Femur (tissue), 1 donor: ENCODE measurements at places on chromosomes 1 and 21.

DNA sequence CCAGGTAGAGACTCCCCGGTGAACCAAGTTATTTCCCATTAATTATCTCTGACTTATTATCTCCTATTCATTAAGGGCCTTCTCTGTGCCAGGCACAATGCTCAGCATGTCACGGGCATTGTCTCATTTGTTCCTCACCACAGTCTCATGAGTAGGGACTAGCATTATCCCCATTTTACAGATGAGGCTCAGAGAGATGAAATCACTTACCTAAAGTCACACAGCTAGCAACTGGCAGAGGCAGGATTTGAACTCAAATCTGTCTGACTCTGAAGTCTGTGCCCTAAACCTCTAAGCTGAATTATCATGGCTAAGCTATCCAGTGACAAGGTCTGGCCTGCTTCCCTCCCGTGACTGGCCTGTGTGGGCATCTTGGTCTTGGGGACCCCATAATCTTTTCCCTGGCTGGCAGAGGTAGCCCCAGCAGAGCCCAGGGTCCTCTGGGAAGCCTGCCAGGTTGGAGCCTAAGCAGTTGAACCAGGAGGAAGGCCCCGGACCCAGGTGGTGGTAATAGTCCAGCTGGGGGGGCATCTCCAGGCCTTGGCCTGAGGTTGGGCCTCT lies 4.5 kb downstream of the MAP7D1 start:
- DNase-seq: no peak

DNA sequence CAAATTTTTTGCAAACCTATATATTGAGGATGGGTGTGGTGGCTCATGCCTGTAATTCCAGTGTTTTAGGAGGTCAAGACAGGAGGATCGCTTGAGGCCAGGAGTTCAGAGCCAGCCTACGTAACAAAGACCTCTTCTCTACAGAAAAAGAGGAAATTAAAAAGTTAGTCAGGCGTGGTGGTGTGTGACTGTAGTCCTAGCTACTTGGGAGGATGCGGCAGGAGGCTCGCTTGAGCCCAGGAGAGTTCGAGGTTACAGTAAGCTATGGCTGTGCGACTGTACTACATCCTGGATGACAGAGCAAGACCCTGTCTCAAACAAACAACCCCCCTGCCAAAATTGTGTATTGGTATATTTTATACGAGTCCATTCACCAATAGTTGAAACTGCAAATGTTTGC lies 589.7 kb downstream of the DPYD start:
- DNase-seq: no peak

GRCh38 chr1:62391369-62391971 lies 45.4 kb upstream of the USP1 start:
- no peak for DNase-seq

- no peak for DNase-seq
Observed at GRCh38 chr1:85093644-85094043, 45.3 kb upstream of the MCOLN3 start.

DNA sequence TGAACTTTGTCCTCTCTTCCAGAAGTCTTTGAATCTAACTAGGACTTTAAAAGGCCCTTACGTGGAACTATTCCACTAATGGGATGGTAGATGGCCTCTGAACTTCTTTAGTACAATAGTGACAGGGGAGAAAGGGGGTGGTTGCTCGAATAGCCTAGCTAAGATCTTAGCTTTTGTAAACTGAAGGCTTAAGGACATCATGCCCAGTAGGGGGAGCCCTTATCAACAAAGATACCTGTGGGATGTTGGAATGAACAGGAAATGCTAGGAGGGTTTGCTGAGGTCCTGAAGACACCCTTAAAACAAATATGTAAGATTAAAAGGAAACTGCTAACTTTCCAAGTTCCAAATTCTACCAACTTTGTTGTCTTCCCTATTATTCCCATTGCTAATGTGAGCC lies 33.2 kb downstream of the NHLH2 start:
- peak; percentile 32 for DNase-seq

DNA sequence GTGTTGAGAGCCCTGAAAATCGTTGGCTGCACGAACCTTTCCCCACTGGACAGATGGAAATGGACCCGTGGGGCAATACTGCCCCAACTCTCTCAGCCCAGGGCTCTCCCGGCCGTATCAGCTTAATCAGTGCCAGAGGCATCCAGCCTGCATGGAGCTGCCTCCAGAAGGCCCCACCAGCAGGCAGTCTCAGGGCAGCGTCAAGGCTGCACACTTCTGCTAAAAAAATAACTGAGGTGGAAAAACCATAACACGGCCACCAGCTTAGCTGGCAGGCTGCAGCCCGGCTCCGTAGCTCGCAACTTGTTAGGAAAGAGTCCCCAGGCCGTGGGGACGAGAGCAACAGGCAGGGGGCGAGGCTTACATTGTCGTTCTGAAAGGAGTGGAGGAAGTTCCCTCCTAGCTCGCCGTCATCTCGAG lies 27.9 kb downstream of the MRPL37 start:
- no peak for DNase-seq

GRCh38 chr1:34975771-34976170 lies 9.4 kb downstream of the TMEM35B start:
- DNase-seq: no peak

- DNase-seq: no peak
Observed at GRCh38 chr1:19477284-19478249, 7.8 kb downstream of the CAPZB start.

- DNase-seq: no peak
Observed at GRCh38 chr1:234429434-234429806, 49.6 kb downstream of the TARBP1 start.

GRCh38 chr1:230754796-230755195 lies 7.6 kb downstream of the CAPN9 start:
- DNase-seq: peak; percentile 43

DNA sequence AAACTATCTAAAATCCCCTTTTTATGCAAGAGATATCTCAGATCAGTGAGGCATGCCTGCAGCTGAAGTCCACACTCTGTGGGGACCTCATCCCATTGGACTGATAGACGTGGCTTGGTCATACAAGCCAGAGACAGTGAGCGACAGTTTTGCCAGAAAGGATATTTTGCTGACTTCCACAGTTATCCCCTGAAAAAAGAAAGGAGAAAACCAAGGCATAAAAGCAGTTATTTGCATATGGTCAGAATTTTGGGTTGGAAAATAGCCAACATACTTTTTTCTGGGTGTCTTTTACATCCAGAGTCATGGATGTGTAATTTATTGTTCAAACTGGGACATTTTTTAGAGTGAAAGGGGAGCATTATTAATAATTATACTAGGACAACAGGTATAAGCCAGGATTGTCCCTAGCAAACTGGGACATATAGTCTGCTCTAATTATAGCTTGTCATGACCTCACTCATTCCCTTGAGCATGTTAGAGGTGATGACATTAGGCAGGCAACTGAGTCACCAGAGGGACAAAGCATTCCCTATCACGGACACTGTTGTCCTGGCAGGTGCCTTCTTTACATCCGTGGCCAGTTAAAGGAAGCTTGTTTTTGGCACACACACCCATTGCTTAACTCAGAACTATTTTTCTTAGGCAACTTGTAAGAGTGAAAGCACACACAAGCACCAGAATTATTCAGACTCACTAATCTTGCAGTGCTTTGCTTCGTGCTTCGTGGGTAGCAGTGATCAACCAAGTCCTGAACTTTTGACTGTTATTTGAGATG lies 65.5 kb downstream of the PRRX1 start:
- no peak for DNase-seq

- DNase-seq: no peak
Observed at GRCh38 chr1:203228670-203229069, 803 bp downstream of the CHIT1 start.

DNA sequence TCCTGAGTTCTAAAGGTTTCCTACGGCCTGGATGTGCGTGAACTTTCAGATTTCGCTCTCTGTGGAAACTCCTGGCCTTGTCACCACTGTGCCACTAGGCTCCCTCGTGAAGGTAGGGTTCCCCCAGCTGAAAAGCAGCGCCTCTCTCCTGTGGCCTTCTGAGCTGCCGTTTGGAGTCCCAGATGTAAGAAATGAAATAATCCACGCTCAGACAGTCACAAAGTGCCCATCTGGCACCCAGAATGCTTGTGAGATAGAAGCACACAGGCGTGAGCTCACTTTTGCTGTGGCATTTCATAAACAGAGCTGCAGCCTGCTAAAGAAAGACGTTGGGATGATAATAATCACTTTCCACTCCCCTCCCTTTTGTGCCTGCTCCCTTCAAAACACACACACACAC lies 65.8 kb downstream of the LMO4 start:
- DNase-seq: no peak

- no peak for DNase-seq
Observed at GRCh38 chr1:37425221-37425620, 49.2 kb upstream of the ZC3H12A start.

- DNase-seq: no peak
Observed at GRCh38 chr1:58886611-58887010, 102.8 kb upstream of the JUN start.

GRCh38 chr21:41630917-41631316 lies 123.0 kb upstream of the TMPRSS2 start:
- no peak for DNase-seq

DNA sequence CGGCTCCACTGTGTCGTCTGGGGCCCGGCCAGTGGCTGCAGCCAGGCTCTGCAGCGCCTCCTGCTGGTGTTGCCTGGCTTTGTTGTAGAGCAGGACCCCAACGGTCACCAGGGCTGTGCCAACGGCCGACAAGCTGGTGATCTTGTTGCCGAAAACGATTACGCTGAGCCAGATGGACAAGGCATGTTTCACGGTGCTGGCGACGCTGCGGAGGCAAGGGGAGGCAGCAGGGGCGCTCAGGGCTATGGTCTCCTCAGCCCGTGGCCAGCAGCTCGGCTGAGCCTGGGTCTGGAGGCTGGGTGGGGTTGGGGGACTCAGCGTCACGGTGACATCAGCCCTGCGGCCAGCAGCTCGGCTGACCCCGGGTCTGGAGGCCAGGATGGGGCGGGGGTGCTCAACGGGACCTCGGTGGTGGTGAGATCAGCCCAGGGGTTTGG lies 7.0 kb upstream of the CDK11B start:
- DNase-seq: no peak

- DNase-seq: no peak
Observed at GRCh38 chr1:27000817-27001460, 7.4 kb downstream of the TRNP1 start.

GRCh38 chr1:26132128-26132833 lies 20.7 kb downstream of the PDIK1L start:
- no peak for DNase-seq

GRCh38 chr21:41207401-41208375 lies 39.7 kb downstream of the BACE2 start:
- peak; percentile 60 for DNase-seq

GRCh38 chr1:56137521-56138505 lies 441.6 kb downstream of the PLPP3 start:
- DNase-seq: no peak

DNA sequence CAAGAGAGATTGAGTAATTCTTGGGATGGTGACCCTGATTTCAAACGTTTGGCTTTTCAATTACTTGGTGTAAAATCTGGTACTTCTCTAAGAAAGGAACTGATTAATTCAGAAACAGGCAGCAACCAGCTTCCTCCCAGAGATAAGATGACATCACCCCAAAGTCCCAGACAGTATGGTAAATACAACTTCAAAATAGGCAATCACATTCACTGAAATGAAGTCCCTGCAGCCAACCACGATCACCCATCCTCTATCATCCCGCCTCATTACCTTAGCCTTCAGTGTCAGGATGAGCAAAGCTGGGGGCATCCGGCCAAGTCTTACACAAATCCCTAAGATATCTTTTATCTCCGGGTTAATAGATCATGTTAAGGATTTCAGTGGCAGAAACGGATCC lies 26.4 kb upstream of the RUNX1 start:
- no peak for DNase-seq

DNA sequence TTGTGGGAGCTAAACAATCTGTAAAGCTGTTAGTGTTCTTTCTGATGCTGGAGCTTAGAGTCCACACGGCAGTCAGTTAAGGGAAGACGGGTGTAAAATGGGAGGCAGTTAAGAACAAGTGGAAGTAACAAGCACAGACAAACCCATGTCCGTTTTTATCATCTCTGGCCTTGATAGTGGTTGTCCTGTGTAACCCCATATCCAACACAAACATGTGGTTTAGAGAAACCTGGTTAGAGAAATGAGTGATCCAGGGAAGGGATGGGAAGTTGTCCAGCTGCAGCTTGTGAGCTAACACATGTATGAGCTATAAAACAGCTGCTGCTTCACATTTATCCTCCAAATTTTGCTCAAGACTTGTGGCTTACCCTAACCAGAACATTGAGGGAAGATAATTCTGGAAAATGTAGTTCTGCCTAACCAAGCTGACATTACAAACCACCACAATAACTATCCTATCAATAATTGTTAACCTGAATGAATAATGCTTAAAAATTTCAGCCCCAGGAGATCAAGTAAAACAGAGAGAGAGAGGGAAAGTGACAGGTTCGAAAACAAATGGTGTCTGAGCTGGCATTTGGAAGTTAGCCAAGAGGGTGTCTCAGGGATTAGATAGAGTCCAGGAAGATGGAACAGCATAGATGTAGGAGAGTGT lies 10.6 kb upstream of the C1orf162 start:
- no peak for DNase-seq

DNA sequence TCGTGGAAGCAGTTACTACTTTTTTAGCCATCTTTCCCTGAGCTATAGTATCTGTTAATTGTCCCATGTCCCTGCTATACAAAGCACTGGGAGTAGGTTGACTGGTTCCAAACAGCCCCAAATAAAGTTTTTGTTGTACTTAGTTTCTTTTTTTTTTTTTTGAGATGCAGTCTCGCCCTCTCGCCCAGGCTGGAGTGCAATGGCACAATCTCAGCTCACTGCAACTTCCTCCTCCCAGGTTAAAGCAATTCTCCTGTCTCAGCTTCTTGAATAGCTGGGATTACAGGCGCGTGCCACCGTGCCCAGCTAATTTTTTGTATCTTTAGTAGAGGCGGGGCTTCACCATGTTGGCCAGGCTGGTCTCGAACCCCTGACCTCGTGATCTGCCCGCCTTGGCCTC lies 3.3 kb downstream of the NCSTN start:
- DNase-seq: no peak

DNA sequence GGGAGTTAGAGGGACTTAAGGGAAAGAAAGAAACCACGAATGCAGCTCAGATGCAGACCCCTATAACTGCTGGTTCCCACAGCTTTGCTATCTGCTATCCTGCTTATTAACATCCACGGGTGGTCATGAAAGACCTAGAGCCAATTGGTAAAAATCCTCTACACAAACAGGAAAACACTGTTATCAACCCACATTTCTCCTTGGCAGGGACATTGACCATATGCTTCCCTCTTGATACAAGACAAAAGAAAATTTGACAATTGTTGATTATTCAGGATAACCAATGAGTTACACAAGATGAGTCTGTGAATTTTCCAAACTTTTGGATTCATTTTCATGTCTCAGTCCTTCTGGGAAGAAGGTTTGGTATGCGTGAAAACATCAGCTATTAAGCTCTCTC lies 90.4 kb downstream of the TIAM1 start:
- no peak for DNase-seq

DNA sequence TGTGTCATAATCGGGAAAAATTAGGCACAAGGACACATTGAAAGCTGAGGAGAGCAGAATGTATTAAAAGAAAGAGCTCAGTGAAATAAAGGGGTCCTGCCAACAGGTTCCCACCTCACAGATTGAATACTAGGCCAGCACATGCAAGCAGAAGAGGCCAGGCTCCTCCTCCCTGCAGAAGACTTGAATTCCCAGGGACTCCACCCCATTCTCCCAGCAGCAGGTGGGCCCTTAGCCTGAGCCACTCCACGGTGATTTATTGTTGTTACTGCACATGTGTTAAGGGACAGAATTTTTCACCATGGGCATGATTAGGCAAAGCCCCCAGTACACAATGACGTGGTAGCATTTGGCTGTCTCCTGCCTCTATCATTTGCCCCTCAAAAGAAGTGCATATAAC lies 1844.7 kb downstream of the NCAM2 start:
- DNase-seq: no peak

GRCh38 chr1:231460614-231461013 lies 38.5 kb upstream of the EGLN1 start:
- no peak for DNase-seq
